M059J (cell line): ENCODE measurements at places on chromosomes 2 and 18.
A peak's percentile ranks its signal among the peaks of the same experiment; 100 is the strongest.

DNA sequence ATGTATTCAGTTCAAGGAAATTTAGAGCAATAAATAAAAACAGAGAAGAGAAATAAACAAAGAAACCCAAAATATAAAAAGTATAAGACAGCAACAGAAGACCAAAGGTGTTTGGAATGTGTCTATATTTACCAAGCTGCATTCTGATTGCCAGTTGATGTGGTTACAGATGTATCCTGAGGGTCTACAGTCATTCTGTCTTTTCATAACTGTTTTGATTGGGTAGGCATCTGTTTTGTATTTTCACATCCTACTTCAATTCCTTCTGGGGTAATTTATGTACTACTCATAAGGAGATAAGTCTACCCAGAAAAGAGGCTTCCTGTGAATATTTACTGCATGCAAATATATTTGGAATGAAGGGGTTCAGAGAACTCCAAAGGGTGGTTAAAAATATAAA, 596.8 kb upstream of the GCFC2 start:
- no peak for DNase-seq

DNA sequence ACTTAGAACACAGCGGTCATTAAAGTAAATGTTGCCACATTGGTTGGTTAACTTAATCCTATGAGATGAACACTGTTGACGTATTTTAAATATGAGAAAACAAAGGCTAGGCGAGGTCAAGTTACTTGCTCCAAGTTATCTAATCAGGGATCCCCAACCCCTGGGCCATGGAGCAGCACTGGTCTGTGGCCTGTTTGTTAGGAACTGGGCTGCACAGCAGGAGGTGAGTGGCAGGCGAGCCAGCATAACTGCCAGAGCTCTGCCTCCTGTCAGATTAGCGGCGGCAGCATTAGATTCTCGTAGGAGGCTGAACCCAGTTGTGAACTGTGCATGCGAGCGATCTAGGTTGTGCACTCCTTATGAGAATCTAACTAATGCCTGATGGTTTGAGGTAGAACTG, 878.9 kb downstream of the CPS1 start:
- DNase-seq: peak; percentile 2

- DNase-seq: no peak
Measured at GRCh38 chr2:48266698-48267097, 263.3 kb upstream of the STON1 start.

DNA sequence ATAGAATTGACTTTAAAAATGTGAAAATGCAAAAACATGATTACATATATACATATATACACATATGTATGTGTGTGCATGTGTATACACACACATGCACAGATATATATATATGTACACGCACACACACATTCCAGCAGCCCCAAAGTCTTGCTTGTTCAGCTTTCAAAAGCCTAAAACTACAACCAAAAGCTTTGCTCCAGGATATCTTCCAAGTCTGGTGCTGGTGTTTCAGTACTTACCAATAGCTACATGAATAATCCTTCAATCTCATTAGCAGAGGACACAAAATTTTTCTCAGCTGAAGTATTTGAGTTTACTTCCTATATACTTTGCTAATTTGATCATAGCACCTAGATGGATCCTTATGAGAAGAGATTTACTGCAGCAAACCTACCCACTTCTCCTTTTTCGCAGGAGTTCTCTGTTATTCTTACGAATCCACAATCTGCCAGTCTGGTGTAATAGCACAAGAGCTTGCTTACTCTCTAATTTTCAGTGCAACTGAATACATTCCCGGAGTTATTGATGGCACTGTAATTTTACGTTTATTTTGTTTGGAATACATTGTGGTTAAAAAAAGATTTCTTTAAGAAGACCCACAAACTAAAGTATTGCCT, 553.3 kb downstream of the ARHGAP15 start:
- DNase-seq: no peak

DNA sequence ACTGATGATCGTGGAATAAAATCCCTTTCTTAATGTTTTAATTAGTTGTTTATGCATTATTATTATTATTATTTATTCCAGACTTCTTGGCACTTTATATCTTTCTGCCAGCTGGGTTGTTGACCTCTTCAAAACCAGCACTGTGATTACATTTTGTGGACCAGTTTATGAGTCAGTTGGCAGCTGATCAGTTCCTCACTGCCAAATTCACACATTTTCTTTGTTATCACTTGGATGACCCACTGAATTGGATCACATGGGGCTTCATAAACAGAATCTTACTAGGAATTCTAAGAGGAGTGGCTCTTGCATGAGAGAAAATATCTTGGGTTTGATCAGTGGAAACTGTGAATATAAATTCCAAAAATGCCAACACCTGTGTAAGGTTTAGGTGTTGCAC, 321.8 kb upstream of the SPRED2 start:
- peak; percentile 4 for DNase-seq

DNA sequence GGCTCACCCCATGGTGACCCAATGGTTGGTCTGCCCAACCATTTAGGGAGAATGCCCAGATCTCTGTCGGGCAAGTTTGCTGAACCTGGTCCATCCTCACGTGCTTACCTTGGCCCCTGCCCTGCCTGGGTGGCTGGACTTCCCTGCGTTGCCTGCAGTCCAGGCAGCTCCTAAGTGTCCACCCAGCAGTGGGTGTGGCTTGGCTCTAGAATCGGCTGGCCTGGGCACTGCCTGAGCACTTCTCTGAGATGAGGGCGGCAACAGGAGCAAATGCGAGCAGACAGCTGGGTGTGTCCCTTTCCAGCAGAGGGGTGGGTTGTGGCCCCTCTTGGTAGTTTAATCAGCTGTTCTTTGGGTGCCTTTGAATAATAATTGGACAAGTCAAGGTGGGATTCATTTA, 11.3 kb downstream of the PCARE start:
- DNase-seq: no peak

- DNase-seq: peak; percentile 91
Measured at GRCh38 chr18:46411867-46412690, 244.9 kb downstream of the LOXHD1 start.

- DNase-seq: no peak
Measured at GRCh38 chr2:240932001-240932723, 26.0 kb downstream of the CROCC2 start.

DNA sequence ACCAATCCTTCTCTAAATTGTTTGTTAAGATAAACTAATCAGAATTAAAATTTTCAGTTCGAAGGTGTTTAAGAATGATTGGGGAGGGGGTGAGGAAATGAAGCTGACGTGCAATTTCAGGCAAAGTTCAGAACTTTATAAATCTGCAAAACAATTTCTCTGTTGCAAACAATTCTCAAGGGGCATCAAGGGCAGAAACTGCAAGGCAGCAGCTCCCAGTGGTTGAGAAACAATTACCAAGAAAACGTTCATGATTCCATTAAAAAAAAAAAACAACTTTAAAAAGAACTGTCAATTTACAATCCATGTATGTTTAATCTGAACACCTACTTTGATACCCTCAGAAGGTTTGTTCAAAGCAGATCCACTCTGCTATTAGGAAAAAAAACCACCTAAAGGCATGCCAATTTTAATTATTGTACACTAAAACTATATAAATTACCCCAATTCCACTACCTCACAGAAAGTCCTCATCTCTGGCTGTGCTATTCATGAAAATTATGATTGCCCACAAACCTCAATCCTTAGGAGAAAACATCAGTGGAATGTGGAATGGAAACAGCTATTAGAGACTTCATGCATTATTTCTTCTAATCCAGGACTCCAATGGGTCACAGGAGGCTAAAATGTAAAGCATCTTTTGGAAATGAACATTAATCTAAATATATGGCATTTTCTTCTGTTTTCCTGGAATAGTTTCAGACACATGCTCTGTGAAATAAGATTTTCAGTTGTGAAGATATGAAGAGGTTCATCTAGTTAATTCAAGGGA, 119.9 kb upstream of the ACVR1C start:
- DNase-seq: peak; percentile 8

- DNase-seq: no peak
Measured at GRCh38 chr18:7141287-7141686, 23.7 kb upstream of the LAMA1 start.

DNA sequence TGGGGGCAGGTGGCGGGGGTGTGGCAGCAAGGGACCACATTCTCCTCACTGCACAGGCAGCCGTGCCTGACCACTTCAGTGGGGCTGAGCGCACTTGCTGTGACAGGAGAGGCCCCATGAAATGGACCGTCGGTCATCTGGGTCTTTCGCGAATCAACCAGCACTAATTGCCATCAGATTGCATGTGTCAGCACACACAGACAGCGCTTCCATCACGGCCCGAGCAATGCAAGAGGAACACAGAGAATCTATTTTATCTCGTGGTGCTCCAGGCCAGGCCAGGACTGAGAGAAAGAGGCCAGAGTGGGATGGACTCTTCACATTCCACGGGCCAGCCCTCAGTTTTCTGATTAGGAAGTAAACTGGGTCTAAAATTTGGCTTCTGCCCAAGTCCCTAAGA, 87.0 kb downstream of the EIPR1 start:
- no peak for DNase-seq

- no peak for DNase-seq
Measured at GRCh38 chr2:155209696-155210450, 511.4 kb downstream of the KCNJ3 start.

GRCh38 chr2:170214309-170214948, 36.5 kb downstream of the MYO3B start:
- no peak for DNase-seq

DNA sequence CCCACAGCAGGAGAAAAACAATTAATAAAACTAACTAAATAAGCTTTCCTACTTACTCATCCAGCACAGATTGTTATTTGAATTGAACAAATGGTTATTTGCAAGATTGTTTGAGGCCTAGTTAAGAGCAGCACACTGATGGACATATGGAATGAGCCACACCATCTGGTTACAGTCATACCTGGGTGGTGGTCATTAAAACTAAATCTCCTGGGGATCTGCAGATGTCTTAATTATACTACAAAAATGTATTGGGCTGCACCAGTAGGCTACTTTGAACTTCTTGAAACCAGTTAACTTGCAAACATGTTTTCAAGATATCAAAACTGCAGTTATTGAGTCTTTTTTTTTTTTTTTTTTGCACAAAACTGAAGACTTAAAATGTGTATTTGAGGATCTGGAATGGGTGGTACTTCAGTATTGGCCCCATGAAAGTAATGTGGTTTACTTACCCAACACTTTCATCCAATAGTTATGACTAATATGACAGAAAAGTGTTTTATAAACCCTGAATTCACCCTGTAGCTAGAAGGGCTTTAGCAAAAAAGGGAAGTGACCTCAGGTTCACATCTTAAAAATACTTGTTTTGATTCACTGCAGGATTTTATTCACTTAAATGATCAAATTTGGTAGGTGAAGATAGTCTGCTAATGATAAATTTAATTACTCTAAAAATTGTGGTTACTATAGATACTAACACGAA, 10.8 kb downstream of the AGFG1 start:
- peak; percentile 48 for DNase-seq

- DNase-seq: peak; percentile 25
Measured at GRCh38 chr2:42328148-42328833, 32.7 kb downstream of the COX7A2L start.

GRCh38 chr2:109285244-109285651, 156.2 kb downstream of the SH3RF3 start:
- peak; percentile 75 for DNase-seq

- peak; percentile 8 for DNase-seq
Measured at GRCh38 chr2:68200157-68200787, 42.6 kb downstream of the PNO1 start.

DNA sequence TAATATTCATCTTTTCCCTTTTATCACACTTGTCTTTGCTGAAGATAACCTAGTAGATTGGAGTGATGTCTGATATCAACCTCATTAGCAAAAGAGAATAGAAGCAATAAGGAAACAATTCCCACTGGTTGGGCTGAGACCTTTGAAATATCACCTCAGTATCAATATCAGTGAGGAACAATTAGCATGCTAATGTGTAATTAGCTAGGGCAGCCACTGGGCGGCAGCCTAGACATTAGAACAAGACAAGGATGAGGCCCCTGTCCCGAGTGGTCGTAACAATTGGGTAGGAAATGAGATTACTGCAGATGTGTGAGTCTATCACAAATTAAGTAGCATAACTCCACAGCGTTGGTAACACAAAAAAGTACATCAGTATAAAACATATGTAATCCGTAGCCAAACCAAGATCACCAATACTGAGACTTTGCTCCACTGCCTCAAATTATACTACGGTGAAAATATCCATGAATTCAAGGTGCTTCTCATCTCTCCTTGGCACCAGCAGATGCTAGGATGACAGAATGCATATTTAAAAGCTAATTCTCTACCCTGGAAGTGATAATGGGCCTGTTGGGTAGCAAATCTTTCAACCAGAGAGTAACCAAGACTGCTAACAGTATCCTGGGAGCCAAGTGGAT, 99.1 kb downstream of the ALPK2 start:
- DNase-seq: peak; percentile 67
